ENCODE measurements at places on chromosomes 5 and 9.

DNA sequence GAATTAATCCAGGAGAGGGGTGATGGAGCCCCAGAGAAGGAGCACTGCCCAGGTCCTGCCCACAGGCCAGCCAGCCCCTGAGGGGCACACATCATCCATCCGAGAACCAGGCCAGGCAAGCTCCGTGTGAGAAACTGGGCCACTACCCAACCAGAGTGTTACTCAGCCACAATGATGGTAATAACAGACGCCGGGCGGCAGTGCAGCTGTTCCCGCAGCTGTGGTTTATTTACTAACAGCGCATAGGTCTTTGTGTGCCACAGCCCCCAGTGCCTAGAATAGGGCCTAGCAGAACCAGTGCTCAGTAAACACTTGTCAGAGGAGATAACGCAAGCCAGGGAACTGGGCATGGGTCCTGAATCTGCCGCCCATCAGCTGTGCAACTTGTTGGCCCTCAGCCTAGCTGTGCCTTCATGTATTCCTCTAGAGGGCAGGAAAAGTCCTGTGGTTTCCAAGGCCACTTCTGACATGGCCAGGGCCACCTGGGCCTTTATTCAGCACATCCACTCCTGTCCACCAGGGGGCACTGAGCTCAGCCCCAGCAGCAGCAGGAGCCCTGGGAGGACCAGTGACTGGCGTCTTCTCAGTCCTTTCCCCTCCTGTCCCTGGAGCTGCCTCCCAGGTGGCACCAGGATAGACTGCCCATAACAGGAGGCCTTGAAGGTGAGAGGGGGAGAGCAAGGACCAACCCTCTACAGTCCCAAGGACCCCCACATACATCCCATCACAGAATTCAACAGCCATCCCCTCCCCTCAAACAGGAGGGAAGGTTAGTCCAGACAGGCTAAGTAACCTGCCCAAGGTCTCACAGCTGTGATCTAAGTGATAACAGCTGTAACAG lies 2.1 kb downstream of the MXD3 start:
- DNase-seq, result peak; percentile 96
- peaks cover 3% of the 10 kb centered on the region for H3K36me3 ChIP-seq
- H3K27me3 ChIP-seq, result no peaks in the 10 kb centered on the region
- no peak overlapping the region for H3K4me3 ChIP-seq

DNA sequence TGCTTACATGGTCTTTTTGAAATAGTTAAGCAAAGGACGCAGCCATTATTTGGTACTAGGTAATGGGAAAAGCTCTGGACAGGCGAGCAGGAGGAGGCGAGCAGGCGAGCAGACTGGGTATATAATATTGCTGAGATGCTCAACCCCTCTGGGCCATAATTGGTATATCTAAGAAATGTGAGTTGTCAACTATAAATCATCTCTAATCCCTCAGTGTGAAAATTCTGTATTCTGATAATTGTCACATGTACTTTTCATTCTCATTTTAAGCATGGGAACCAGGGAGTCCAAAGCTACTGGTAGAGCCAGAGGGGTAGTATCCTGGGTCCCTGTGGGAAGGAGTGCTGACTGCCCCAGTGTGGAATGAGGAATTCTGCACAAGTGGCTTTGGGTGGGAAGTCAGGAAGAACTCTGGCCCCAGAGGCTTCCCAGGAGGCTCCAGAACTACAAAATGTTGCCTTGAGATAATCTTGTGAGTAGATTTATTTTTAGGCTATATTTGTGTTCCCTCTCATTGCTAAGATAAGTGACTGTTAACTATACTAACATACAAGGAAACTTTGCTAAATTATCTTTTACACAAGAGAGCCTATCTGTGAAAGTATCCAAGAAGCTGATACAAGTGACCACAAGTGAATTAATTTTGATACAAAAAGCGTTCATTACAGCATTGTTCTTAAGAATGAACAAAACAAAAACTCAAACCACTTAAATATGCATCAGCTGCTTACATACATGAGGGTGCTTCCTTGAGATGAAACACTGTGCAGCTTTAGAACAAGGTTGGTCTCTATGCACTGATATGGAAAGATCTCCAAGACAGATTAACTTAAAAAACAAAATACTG lies 70.5 kb upstream of the TNFAIP8 start:
- H3K4me1 ChIP-seq, result peaks cover 8% of the 10 kb centered on the region
- DNase-seq, result no peak
- no peak overlapping the region for H3K27ac ChIP-seq

DNA sequence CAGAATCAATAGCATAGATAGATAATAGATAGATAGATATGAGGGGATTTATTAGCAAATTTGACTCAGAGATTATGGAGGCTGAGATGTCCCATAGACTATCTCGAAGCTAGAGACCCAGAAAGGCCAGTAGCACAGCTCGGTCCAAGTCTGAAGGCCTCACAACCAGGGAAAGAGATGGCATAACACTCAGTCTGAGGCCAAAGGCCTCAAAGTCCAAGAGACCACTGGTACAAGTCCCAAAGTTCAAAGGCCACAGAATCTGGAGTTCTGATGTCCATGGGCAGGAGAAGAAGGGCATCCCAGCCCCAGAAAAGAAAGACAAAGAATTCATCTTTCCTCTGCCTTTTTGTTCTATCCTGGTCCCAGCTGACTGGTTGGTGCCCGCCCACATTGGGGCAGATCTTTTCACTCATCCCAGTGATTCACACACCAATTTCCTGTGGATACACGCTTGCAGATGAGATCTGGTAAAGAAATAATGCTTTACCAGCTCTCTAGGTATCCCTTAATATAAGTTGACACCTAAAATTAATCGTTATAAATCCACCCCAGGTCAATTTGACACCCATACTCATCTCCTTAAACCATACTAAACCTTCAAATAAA lies 127.8 kb upstream of the FBN2 start:
- H3K27me3 ChIP-seq, result no peaks in the 10 kb centered on the region
- no peaks in the 10 kb centered on the region for H3K36me3 ChIP-seq
- DNase-seq, result no peak
- no peaks in the 10 kb centered on the region for H3K4me1 ChIP-seq
- no peak overlapping the region for H3K27ac ChIP-seq

DNA sequence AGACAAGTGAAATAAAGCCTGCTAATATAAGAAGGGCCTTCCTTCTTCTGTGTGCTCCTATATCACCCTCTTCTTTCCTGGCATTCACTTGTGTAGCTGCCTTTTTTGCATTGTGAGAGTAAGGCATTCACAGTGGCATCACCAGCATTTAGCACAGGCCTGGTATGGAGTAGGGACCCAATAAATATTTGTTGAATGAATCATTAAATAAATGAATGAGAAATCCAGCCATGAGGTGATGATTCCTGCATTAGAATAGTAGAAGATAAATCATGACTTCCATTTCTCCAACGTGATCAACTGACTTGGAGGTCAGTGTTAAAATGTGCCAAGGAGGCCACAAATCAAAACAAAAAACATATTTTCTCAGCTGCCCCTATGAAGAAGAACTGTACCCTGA lies 3.9 kb downstream of the PLPPR1 start:
- no peak for DNase-seq
- peaks cover 3% of the 10 kb centered on the region for H3K4me1 ChIP-seq
- H3K27me3 ChIP-seq, result peaks cover 16% of the 10 kb centered on the region
- no peak overlapping the region for H3K27ac ChIP-seq
- H3K4me3 ChIP-seq, result no peak overlapping the region
- H3K36me3 ChIP-seq, result no peaks in the 10 kb centered on the region

DNA sequence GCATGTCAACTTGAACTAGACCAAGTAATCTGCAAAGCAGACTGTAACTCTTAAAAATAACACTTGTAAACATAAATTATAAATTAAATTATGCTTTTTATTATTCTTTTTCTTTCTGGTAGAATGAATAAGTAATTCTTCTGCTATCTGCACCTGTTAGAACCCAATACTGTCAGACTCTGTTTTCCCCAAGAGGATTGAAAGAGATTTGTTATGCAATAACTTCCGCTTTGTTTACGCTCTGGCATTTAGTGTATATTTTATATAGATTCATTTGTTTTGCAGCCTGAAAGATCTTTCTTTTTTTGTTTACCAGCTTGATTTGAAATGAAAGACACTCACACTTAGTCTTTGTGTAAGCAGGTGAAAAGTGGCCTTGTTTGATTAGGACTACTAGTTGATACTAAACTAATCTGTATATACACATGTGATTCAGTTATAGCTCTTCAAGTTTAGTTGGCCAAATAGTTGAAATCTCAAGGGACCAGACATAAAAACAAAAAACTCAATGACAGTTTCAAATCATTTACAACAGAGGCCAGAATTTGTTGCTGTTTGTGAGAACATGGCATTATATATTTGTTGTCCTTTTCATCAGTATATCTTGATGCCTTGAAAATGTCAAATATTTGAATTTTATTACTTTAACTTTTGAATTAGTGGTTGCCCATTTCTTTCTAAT lies 155.8 kb downstream of the PBX3 start:
- no peak overlapping the region for H3K4me3 ChIP-seq
- H3K36me3 ChIP-seq, result no peaks in the 10 kb centered on the region
- no peak for DNase-seq
- no peaks in the 10 kb centered on the region for H3K27me3 ChIP-seq
- H3K27ac ChIP-seq, result no peak overlapping the region

DNA sequence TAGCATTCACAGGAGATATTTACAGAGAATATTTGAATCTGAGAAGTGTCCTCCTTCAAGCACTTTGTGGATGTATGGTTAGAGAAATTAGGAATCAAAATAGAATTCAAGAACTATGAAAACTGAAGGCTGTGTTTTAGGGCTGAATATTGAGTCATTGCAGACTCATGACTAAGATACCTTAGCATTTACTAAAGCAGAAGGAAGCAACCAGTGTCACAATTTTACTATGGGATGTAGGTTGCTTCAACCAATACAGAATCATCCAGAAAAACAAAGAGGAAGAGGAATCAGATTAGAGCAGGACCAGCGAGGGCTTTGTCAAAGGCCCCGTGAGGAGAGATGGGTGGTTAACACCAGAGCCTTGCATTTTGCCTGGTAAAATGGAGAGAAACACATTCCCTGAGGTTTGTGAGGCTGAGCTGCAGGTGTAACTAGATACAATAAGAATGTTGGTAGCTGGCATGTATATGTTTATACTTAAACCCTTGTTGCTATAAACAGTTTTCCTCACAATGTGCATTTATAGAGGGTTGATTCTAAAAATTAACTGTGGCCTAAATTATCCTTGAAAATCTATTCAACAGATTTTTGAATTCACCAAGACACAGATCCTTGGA lies 518.1 kb downstream of the AGTPBP1 start:
- H3K4me3 ChIP-seq, result no peak overlapping the region
- DNase-seq, result no peak
- H3K27ac ChIP-seq, result no peak overlapping the region
- no peaks in the 10 kb centered on the region for H3K36me3 ChIP-seq

GRCh38 chr5:107873877-107874276 lies 203.1 kb upstream of the EFNA5 start:
- H3K27me3 ChIP-seq, result no peaks in the 10 kb centered on the region
- peaks cover 2% of the 10 kb centered on the region for H3K4me1 ChIP-seq
- no peak overlapping the region for H3K4me3 ChIP-seq
- no peaks in the 10 kb centered on the region for H3K36me3 ChIP-seq
- no peak for DNase-seq
- H3K27ac ChIP-seq, result no peak overlapping the region

- DNase-seq, result no peak
- H3K36me3 ChIP-seq, result no peaks in the 10 kb centered on the region
- H3K4me1 ChIP-seq, result no peaks in the 10 kb centered on the region
- no peak overlapping the region for H3K4me3 ChIP-seq
These were observed 37.6 kb upstream of the SLC27A6 start for GRCh38 chr5:128927644-128928043.
